Stimulated activated CD8-positive, alpha-beta memory T cell treated with anti-CD3 and anti-CD28 coated beads, Interleukin-12 subunit alpha, Interleukin-12 subunit beta, amount 100 ng/mL, for 4 hours (primary cell): ENCODE measurements at places on chromosomes 4 and X.

DNA sequence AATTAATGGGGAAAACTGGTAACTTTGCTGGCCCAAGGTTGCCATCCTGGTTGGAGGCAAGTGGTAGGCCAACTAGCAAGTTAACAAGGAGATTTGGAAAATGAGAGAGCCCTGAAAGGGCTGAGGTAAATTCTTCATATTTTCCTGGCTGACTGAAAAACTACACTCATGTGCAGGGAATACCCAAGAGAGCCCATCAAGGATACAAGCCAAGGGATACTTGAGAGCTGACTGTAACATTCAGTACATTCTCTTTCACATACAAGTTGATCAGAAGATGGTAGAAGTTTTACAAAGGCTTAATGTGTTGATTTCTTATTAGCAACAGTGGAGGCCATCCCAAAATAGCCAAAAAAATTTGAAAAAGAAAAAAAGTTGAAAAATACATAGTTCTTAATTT is 33.3 kb downstream of the IL2 start:
- no peak for DNase-seq

DNA sequence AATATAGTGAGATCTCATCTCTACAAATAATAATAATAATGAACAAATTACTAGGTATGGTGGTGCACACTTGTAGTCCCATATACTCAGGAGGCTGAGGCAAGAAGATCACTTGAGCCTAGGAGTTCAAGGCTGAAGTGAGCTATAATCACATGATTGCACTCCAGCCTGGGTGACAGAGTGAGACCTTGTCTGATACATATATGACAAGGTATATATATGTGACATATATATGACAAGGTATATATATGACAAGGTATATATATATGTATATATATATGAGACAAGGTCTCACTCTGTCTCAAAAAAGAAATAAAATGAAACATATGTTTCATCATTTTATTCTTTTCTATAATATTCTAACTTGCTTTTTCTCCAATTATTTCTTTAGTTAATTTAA is 278.1 kb upstream of the TET2 start:
- no peak for DNase-seq

DNA sequence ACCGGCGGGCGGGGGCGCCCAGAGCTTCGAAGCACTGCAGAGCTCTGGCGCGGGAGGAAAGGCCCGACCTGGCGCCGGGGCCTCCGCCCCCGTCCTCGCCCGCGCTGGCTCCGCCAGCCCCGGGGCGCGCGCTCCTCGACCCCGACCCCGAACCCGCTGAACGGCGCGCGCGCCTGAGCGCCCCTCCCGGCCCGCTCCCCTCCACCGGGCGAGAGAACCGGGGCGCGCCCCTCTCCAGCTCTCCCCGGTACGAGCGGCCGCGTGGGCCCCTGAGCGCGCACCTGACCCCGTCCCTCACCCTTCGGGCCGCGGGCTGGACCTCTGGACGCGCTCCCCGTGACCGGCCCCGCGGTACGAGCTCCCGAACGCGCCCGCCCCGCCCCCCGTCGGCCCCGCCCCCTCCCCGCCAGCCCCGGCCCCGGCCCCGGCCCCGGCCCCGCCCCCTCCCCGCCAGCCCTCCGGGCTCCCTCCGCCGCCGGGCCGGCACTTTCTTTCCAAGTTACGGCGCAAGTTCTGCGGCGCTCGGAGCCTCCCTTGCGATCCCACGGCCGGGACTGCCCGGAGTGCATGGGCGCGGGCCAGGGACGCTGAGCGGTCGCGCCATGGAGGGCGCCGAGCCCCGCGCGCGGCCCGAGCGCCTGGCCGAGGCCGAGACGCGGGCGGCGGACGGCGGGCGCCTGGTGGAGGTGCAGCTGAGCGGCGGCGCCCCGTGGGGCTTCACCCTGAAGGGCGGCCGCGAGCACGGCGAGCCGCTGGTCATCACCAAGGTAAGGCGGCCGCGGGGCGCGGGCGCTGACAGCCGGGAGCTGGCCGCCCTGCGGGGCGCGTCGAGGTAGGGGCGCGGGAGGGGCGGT is at the start of gene SHROOM2:
Gene SHROOM2 (plus strand): TSS at position 486 of the 854 bp plus-strand sequence. CDS start 117 bp downstream, at position 603.
- no peak for DNase-seq

GRCh38 chrX:31388946-31389345 is 317.1 kb upstream of the FTHL17 start:
- DNase-seq: no peak

DNA sequence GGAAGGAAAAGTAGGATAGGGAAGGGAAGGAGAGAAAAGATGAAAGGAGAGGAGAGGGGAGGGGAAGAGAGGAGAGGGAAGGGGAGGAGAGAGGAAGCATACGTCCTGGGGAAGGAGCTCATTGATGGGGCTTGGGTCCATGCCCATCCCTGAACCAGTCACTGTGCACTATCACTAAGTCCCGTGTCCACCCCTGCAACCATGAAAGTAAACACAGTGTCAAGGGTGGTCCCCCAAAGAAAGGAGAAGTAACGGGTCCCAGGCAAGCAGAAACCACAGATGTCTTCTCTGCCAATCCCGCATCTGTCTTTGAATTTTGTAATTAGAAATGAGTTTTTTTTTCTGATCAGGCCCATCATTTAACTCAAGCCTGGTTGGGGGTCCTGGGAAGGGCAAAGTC is 55.2 kb downstream of the LGI2 start:
- DNase-seq: no peak

GRCh38 chr4:42320822-42321388 is 76.4 kb upstream of the SHISA3 start:
- DNase-seq: no peak

GRCh38 chr4:123870216-123870876 is 473.8 kb downstream of the SPRY1 start:
- no peak for DNase-seq

GRCh38 chr4:143288171-143288570 is 48.5 kb upstream of the GAB1 start:
- DNase-seq: no peak

DNA sequence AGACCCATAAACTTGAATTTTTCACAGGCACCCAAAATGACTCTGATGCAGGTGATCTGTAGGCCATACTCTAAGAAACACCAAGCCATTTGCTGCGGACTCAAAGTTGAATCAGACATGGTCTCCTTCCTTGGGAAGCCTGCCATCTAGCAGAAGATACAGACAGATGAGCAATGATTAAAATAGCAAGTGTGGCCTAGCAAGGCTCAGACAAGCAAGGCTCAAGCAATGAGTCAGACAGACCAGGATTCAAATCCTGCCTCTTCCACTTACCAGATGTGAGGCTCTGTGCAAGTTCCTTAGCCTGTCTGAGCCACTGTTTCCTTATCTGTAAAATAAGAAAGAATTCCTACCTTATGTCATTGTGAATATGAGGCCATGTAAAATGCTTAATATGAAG is 2.3 kb downstream of the CCDC149 start:
- DNase-seq: no peak

DNA sequence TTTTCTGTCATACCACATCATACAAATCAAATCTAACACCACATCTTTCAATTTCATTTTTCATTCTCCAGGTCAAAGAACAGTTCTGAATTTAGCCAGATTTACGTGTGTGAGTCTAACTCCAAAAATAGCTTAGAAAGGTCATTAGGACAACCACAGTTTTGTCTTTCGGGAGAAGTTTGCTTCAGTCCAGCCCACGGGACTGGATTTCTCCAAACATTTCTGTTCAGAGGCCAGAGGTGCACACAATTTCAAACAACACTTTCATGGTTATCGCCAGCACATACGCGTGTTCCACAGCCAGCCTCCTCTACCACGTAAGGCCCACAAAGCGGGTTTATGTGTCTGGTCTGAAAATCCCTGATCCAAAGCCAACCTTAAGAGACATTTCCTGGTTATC is 65.9 kb downstream of the VEGFC start:
- DNase-seq: no peak

GRCh38 chr4:107939307-107939706 is 8.0 kb downstream of the CYP2U1 start:
- no peak for DNase-seq

GRCh38 chr4:84032372-84032771 is 466.7 kb downstream of the NKX6-1 start:
- no peak for DNase-seq

DNA sequence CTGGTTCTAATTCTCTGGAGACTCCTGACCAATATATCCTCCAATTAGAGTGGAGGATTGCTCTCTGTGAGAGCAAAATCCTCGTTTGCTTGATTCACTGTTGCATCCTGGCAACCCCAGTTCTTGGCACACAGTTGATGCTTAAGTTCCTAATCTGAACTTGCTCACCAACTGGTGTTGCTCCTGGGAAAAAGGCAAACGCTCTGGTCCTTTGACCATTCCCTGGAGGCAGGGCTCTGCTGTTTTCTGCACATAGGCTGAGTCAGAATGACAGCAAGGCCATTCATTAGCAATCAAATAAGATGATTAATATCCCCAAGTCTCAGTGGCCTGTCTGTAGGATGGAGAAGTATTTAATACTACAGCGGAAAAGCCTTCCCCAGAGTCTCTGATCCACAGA is 172.7 kb upstream of the TBC1D9 start:
- DNase-seq: no peak
